ENCODE measurements at places on chromosomes 7 and 10.
A peak's percentile ranks its signal among the peaks of the same experiment; 100 is the strongest.

- DNase-seq = no peak
Measured at GRCh38 chr7:126535176-126535575, 717.6 kb downstream of the GRM8 start.

- DNase-seq = no peak
Measured at GRCh38 chr7:156055206-156055822, 243.1 kb upstream of the SHH start.

GRCh38 chr10:104309980-104310978, 28.0 kb downstream of the ITPRIP start:
- no peak for DNase-seq

- no peak for DNase-seq
Measured at GRCh38 chr10:79268742-79269141, 78.5 kb upstream of the PPIF start.

DNA sequence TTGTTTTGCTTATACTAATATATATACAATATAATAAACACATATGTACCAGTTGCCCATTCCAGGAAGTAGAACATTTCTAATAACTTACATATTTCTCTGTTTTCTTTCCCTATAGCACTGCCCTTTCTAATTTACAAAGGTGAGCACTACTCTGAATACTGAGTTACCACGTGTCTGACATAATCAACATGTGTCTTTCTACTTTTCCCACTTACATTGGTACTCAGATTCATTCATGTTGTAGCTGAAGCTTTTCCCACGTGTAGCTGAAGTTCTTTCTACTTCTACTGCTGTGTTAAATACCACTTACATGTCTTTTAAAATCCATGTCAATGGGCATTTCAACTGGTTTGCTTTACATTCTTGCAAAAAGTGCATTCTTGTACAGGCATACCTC, 317.3 kb downstream of the DGKB start:
- DNase-seq = no peak

DNA sequence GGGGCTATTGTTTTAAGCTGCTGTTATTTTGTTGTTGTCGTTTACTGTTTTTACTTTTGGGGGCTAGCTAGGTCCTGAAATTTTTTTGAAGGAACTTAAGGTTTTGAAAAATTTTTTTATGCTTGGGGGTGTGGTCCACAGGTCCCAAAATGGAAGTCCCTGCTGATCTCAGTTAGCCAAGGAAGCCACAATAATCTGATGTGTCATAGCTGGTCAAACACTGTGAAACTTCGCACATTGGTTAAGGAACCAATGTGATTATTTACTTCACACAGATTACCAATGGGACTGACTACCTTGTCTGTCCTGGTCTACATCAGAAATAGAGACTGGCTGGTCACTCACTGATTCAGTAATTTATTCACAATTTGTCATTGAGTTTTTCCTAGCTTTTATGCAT, 29.5 kb upstream of the HYCC1 start:
- no peak for DNase-seq

GRCh38 chr7:110386006-110386405, 704.9 kb upstream of the LRRN3 start:
- DNase-seq = no peak

- peak; percentile 72 for DNase-seq
Measured at GRCh38 chr10:14822879-14823755, 14.7 kb downstream of the CDNF start.

- DNase-seq = peak; percentile 77
Measured at GRCh38 chr7:103447073-103447960, 1.3 kb upstream of the SLC26A5 start.

- no peak for DNase-seq
Measured at GRCh38 chr10:38027986-38028385, 17.5 kb downstream of the ZNF33A start.

- DNase-seq = peak; percentile 22
Measured at GRCh38 chr10:132535065-132535651, 2.4 kb upstream of the INPP5A start.

GRCh38 chr7:125256446-125256845, 326.8 kb upstream of the POT1 start:
- DNase-seq = peak; percentile 40

Measured in stomach (tissue), 19 donors.